ENCODE measurements at places on chromosomes 16 and 17.

GRCh38 chr16:70759666-70760065, 41.3 kb downstream of the VAC14 start:
- no peak for DNase-seq

DNA sequence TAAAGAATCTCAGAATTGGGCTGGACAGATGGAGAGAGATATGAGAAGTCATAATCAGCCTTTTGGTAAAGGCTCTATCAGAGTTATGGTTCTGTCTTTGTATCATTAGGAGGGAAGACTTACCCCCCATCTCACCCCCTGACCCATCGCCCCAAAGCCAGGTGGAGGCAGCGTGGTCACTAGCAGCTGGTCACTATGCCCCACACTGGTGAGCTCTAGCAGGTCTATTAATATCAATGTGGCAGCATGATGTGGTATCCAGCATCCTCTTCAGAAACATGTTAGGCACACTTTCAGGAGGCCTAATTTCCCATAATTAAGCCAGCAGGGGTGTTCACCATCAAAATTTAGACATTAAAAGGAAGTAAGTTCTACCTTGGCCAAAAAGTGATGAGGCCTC, 183.8 kb upstream of the COX10 start:
- DNase-seq = no peak

- peak; percentile 59 for DNase-seq
Measured at GRCh38 chr17:36697903-36698530, 96.6 kb downstream of the MRM1 start.

DNA sequence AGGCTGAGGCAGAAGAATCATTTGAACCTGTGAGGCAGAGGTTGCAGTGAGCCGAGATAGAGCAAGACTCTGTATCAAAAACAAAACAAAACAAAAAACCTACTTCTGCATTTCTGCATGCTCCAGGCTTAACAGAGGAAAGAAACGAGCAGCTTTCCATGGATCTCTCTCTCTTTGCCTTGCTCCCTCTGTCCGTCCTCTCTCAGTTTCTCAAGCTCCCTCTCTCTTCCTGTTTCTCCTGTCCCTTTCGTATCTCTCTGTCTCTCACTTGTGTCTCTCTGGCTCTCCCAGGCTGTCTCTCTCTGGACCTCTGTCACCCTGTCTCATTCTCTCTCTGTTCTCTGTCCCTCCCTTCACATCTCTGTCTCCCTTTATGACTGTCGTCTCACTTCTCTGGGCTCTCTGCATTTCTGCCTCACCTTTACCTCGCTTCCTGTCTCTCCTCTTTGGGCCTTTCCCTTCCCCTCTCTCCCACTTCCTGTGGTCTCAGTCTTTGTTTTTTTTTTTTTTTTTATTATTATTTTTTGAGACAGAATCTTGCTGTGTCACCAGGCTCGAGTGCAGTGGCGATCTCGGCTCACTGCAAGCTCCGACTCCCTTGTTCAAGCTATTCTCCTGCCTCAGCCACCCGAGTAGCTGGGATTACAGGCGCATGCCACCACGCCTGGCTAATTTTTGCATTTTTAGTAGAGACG, 4.1 kb upstream of the PITPNA start:
- no peak for DNase-seq

Data from GM23338 (cell line).